ENCODE measurements at places on chromosomes 6 and 20. TPM values are rescaled to one million over a fixed set of nuclear protein-coding genes. Genes with fewer than 3 reads are reported as not detected.
A peak's percentile ranks its signal among the peaks of the same experiment; 100 is the strongest.

The POPDC3 gene
- 1.7 TPM for total RNA-seq

DNA sequence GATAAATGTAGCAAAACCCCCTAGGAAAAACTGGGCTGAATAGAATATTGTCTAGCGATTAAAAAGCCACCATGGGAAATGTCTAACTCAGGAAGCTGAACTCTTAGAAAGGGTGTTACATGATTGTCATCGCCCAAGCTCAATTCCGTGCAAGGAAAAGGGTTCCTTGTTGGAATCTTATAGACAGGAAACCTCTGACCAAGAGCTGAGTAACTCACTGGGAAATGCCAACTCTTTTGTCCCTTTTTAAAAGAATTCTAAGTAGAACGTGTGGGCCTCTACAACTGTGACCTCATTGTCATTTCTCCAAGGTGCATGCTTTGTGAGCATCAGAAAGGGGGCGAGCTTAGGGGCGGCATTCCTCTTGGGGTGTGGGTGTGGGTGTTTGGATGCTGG is 88.1 kb downstream of the SYNJ2 start:
- peak; percentile 21 for DNase-seq

The HLA-DPB1 gene
- 1.7 TPM for total RNA-seq

- no peak for DNase-seq
Observed at GRCh38 chr6:33429750-33430052, 9.8 kb downstream of the SYNGAP1 start.

DNA sequence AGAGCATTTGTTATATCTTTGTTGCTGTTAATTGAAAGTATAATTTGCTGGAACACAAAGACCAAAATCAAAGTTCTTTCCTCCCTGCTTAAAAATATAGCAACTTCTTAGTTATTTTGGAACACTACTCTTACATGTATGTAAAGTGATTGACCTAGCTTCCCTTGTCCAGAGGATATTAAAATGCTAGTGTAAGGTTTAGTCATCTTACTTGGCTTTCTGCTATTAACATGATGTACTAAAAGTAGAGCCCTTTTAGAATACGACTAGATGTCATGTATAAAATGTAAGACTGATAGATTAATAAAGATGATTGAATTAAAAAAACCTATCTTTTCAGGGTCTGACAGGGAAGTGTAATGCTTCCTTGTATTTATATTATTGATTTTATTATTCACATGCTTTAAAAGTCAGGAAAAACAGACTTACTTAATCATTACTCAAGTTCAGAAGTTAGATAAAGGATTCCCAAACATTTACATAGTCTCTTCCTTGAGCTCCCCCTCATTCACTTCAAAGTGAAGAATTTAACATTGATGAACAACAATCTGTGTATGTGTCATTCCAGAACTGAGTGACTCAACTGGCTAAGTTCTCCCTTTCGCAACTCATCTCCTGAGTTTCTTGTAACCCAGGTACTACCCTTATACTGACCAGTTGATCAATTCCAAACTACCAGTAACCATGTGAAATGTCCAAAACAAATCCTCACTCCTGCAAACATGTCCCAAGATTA is 50.9 kb downstream of the BTBD9 start:
- no peak for DNase-seq

DNA sequence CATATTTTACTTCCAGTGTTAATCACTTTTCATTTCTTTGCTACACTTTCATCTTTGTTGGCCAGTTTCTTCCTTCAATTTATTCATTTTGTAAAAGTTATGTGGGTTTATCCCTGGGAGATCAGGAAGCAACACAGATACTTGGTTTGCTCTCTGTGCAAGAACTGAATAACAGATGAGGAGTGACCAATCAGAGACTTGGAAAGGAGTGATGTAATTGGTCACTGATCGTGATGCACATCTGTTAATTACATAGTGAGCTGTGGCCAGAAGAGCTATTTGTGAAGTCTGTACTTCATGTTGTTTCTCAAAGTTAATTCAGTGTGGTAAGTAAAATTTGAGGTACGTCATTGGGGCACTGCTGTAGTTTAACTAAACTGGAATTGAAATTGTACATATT is 21.3 kb downstream of the ANKRD6 start:
- DNase-seq, result no peak

DNA sequence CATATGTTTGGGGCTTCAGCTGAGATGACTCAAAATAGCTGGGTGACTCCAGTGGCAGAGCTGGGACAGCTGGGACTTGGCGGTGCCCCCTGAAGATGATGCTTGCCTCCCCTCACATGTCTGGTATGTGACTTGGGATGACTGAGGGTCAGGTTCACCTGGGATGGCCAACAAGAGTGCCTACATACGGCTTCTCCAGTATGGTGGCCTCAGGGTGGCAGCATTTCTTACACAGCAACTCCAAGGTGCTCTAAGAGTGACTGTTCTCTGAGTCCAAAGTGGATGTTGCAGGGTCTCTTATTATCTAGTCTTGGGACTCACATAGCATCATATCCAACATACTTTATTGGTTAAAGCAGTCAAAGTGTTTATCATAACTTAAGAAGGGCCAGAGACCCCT is 87.8 kb upstream of the CENPW start:
- no peak for DNase-seq

DNA sequence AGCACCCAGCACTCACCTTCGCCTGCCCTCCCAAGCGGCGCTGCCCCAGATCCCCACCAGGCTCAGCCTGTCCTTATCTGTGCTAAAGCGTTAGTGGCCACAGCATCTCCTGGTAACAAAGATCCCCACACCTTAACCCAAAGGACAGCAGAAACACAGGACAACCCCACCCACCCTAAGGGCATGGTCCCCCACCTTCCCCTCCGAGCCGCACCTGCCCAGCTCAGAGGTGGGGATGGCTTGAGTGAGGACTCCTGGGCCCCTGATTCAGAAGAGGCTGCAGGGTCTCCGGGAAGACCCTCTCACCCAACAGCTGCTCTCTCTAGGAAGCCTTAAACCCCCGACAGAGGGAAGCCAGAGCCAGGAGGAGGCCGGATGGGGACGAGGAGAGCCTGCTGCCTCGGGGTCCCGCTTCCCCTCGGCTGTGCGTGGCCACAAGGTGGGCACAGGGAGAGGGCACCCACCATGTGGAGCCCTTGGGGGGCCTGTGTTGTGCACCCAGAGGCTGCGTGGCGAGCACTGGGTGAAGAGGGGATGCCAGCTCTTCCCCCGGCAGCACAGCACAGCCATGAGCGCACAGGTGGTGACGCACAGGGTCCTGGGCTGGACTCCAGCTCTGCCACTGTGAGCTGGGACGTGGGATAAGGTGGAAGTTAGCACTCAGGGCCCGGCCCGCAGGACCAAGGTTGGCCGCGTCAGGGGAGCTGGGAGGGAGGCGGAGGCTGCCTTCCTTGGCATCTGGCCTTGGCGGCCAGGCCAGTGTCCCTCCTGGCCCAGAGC is 31.9 kb upstream of the MRGBP start:
- no peak for DNase-seq

- peak; percentile 31 for DNase-seq
Observed at GRCh38 chr20:8764344-8764962, 304.4 kb upstream of the PLCB4 start.

DNA sequence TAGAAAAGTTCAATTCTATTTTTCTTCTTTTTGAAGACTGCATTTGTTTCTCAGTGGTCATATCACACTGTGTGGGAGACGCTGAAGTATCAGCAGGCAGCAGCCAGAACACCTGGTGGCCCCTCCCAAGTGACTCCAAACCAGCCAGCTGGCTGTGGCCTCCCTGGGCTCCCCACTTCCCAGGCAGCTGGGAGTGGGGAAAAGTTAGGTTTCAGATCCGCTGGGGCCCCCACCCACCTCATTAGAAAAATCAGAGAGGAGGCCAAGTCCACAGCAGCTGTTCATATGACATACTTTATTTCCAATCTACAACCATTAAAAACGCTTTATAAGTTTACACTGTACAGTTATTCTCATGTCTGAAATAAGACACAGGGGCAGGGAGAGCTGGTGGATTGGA is 3.6 kb upstream of the DSN1 start:
- no peak for DNase-seq

- no peak for DNase-seq
Observed at GRCh38 chr20:61737812-61738443, 327.8 kb downstream of the TAF4 start.

GRCh38 chr20:10660661-10661060 is 13.1 kb downstream of the JAG1 start:
- no peak for DNase-seq

- no peak for DNase-seq
Observed at GRCh38 chr6:169339731-169340309, 86.2 kb upstream of the THBS2 start.

DNA sequence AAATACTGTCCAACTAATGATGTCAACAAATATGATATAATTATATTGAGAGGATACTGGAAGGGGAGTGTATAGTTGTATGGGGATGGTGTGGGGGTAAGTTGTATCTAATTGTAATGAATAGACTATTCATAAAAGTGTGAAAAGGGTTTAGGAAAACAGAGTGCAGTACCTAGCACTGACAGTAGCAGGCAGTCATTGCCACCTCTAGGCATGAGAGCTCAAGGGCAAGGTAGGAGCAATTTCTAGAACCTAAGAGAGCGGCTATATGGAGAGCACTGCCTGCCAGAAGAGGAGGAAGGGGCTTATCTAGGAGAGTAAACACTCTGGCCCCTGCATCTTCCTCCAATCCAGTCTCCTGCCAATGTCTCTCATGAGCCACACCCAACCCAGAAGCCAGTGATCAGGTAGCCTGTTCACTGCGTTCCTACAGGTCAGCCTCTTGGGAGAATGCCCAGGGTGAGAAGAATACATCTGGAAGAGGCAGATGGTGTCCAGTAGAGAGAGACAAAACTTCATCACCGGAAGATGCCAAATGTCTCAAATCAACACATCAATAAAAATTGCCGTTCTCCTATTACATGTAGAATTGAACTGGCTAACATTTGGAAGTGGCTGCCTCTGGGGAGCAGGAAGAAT is 200.0 kb downstream of the LY86 start:
- DNase-seq, result no peak

DNA sequence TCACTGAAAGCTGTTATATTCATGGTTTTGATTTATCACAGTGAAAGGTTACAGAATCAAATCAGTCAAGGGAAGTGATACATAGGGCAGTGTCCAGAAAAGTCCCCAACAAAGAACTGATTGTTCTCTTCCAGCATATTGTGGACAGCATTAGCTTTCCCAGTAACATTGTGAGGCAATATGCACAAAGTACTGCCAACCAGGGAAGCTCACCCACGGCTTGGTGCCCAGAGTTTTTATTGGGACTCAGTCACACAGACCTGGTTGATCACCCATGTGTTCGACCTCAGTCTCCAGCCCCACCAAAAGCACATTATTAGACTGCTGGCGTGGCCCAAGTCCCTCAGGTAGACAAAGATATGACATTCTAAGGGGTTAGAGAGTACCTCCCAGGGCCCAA is 76.0 kb downstream of the LCA5 start:
- DNase-seq, result no peak

The GPR63 gene
- 14.2 TPM for total RNA-seq

- DNase-seq, result no peak
Observed at GRCh38 chr6:106005013-106005412, 81.1 kb upstream of the PRDM1 start.

GRCh38 chr6:166490671-166491500 is 95.6 kb downstream of the RAMACL start:
- DNase-seq, result no peak

DNA sequence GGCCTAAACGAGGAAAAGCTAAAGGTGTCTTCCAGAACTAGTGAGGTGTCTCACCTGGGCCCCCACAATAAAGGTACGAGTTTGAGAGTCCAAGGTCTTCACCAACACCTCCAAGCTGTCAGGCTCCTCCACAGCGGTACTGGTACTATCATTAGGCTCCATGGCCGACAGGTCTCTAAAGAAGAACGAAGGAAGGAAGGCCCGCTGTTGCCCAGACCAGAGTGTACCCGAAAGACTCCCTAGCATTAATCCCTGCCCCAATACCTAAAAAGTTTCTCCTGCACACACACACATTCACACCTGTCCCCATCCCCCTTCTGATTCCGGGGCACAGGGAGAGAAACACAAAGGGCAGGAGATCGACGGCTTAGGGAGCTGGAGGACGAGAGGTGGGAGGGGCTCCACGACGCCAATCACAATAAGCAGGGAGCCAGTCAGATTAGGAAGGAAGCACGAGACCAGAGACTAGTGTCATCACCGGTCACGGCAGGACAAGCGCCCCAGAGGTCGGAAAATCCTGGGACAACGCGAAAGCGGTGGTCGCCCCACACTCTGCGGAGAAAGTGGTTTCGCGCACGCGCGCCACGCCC is 764 bp downstream of the BAG6 start:
- peak; percentile 73 for DNase-seq
